Inflammatory macrophage (primary cell): ENCODE measurements at places on chromosomes 4 and X.

DNA sequence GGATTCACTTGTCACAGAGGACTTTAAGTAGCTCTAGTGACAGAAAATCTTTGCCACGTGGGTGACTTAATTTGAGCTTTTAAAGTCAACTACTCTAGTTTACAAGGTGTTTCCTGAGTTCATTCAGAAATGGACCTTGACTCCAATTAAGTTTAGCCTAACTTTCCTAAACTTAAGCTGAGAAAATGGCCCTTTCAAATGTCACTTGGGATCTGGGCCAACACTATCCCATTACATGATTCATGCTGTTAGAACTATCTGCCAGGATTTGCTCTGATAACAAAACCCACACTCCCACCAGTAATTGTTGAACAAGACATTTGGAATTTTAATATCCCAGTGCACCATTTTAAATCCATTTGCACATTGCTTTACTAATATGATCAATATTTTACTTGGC is 40.8 kb downstream of the C4orf46 start:
- DNase-seq, result no peak

- DNase-seq, result no peak
These were observed 50.4 kb upstream of the IL13RA2 start for GRCh38 chrX:115067812-115068211.

GRCh38 chrX:115499112-115499805 is 61.7 kb upstream of the PLS3 start:
- peak; percentile 81 for DNase-seq

GRCh38 chr4:70577220-70577927 is 14.7 kb upstream of the AMBN start:
- DNase-seq, result no peak

GRCh38 chr4:143215873-143216272 is 31.2 kb downstream of the USP38 start:
- DNase-seq, result no peak

GRCh38 chrX:38379088-38379487 is 26.7 kb downstream of the OTC start:
- peak; percentile 71 for DNase-seq
